ENCODE measurements at places on chromosomes 1 and 21. TPM values are rescaled to one million over a fixed set of nuclear protein-coding genes. Genes with fewer than 3 reads are reported as not detected.

- DNase-seq = peak; percentile 40
Observed at GRCh38 chr1:180911640-180912191, 981 bp upstream of the KIAA1614 start.

GRCh38 chr1:163531345-163531744 lies 209.6 kb downstream of the NUF2 start:
- DNase-seq = no peak

DNA sequence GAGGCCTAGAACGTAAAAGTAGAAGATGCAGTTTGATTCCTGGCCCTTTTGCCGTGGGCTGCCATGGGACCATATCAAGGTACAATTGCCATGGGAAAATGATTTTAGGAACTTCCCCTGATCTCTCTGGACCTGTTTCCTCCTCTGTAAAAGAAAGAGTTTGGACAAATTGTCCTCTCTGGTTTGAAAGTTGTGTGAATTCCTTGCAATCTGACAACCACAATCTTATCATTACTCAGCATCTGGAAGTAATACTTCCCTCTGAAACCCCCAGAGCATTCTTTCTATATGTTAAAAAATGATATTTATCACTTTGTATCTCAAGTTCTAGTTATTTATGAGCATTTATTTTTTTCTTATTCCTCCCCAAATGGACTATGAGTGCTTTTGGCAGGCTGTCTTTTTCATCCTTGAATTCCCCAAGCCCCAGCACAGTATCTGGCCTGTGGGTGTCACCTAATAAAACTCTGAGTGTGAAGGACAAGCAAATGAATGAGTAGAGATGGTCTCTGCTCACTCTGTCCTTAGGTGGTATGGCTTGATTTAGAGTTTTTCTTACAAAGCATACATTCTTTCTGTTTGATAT lies 181.1 kb downstream of the DYRK1A start:
- DNase-seq = no peak

GRCh38 chr21:37429356-37429755 lies 62.8 kb downstream of the DYRK1A start:
- no peak for DNase-seq

GRCh38 chr1:78045563-78045925 lies 222 bp upstream of the GIPC2 start:
- DNase-seq = no peak

DNA sequence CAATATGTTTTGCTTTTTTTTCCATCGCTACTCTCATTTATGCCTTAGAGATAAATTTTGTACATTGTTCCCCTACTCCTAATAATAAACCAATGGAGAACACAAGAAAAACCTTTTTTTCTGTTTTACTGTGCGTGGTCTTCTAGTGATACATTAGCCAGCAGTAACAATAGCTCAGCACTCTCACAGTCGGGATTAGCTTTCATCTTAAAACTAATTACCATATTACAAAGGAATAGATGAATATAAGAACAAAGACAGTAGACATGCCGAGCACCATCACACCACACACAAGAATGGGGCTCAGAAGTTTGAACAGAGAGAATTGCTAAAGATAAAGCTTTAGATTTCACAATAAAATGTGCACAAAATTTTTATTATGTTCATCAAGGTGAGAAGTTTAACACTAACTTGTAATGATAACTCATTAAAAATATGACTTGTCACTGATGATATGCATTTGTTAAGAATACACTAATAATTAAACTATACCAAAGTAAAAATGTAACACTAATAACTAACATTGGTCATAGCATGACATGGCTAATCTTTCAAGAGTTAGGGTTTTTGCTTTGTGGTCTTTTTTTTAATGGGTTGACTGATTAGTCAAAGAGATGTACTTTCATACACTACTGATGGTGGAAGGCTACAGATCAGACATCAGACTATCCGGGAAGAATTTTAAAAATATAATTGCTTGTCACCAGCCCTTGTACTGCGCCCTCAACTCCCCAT lies 61.8 kb downstream of the EXTL2 start:
- DNase-seq = no peak

- DNase-seq = no peak
Observed at GRCh38 chr1:29602203-29602602, 365.9 kb downstream of the PTPRU start.

GRCh38 chr1:162328512-162328911 lies 48.1 kb downstream of the SPATA46 start:
- no peak for DNase-seq

The OXCT2 gene
- total RNA-seq = 1.00 TPM

The FCN3 gene
- not detected for total RNA-seq

Data from cerebellum (tissue), 4 donors.